T follicular helper cell (primary cell): ENCODE measurements at places on chromosomes 6 and 20.

- DNase-seq: no peak
These were observed 46.1 kb upstream of the CCN6 start for GRCh38 chr6:112007805-112008204.

DNA sequence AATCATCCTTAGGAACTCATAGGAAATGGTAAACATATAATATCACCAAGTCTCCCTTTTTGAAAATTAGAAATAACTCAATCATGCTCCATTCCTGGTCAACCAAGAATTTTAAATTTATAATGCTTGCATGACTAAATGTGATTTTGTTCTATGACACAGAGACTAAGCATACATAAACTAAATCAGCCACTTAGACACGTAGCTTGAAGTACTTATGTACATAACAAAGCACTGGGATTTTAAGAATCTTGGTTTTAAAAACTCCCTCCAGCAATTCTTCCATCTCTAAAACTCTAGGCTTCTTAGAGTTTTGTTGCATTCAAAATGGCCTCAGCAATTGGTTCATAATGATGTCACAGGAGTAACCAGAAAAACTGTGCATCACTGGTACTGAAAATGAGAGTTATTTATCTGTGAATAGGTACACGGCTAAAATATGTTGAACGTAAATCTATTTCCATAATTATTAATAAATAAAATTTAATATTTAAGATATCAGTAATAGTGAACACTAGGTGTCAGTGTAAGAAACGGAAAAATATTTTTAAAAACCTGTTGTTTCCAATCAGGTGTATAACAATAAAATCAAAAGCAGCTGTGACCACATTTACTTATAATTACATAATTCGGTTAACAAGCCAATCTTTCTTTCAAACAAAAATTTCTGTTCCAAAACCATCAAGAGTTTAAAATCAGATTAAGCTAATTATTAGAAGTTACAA is 241.6 kb upstream of the RUNX2 start:
- no peak for DNase-seq

DNA sequence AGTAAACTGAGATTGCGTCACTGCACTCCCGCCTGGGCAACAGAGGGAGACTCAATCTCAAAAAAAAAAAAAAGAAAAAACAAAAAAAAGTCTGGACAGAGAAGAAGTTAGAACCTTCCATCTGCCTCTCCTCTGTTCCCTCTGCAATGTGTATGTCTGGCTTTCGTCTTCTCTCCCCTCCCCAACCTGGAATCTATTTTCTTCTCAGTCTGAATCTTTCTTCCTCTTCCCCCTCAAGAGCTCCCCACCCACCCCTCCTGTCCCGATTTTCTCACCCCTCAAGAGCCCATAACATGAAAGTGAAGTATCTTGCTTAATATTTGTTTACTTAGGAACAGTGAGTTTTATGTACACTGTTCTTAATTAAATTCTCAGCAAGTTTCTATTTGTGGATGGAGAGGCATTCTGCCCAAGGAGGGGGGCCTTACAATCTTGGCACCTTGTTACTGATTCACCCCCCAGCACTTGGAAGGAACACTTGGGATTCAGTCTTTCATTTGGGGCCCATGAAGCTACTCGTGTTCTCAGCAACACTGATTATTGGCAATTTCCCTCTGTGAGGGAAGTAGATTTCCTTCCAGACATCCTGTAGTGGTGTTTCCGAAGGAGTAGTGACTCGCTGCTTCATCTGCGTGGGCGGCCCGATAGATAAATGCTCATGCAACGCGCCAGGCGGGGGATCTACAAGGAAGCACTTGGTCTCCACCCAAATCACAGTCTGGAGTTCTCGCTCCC is 69.3 kb upstream of the SRSF6 start:
- no peak for DNase-seq

GRCh38 chr6:169075211-169075914 is 178.3 kb downstream of the THBS2 start:
- DNase-seq: no peak

DNA sequence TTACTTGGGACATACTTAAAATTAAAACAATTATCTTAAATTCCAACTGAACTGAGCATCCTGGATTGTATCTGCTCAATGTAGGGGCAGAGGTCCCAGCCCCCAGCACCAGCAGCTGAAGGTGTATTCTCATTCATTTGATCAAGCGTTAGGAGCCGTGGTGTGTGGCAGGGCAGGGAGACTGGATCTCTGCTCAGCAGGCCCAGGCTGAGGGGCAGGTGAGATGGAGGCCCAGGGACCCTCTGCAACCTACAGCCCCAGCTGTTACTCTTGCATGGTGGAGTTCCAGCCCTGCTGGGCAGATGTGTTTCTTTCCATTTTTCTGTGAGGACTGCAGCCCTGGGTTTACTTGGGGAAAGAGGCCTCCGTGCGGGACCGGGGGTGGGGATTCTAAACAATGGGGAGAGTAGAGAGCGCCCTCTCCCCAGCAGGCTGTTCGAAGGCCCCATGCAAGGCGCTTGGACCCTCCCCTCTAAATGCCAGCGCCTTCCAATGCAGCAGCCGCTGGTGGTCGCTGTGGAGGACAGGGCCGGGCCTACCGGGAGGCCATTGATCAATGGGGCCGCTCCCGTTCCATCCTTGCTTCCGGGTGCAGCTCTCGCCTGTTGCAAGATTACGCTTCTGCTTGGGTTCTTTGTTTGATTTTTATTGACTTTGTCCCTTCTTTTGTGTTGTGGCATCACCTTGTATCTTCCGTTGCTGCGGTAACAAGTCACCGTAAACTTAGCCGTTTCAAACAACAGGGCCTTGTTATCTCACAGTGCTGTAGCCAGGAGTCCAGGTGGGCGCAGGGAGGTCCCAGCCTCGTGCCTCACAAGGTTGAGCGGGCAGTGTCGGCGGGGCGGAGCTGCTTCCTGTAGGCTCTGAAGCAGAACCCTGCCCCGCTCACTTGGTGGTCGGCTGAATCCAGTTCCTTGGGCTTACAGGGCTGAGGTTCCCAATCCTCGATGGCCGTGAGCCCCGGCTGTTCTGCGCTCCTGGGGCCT is 134.8 kb upstream of the PHACTR3 start:
- no peak for DNase-seq

- DNase-seq: no peak
These were observed 81.6 kb downstream of the NCOA7 start for GRCh38 chr6:125872259-125872921.

- DNase-seq: no peak
These were observed 14.3 kb upstream of the SYNDIG1 start for GRCh38 chr20:24455081-24455480.

DNA sequence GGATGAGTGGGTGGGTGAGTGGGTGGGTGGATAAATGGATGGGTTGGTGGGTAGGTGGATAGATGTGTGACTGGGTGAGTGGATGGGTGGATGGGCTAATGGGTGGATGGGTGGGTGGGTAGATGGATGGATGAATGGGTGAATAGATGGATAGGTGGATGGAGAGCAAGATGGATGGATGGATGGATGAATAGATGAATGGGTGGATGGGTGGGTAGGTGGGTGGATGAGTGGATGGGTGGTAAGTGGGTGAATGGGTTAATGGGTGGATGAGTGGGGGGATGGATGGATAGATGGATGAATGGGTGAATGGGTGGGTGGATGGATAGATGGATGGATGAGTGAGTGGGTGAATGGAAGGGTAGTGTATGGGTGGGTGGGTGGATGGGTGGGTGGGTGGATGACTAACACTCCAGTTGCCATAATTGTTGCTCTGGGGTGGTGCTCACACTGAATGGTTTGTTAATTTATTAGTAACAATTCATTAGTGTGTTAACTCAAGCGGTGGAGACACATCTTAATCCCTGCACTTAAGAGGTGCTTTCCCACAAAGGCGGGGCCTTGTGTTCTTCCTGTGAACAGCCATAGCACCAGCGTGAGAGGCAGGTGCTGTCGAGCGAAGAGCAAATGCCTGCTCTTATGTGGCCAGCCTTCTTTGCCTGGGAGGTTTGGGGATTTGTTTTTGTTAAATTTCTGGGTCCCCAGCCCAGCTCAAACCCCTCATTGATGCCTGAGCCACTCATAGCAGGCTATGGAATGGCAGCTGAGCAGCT is 4.9 kb upstream of the APCDD1L start:
- no peak for DNase-seq

DNA sequence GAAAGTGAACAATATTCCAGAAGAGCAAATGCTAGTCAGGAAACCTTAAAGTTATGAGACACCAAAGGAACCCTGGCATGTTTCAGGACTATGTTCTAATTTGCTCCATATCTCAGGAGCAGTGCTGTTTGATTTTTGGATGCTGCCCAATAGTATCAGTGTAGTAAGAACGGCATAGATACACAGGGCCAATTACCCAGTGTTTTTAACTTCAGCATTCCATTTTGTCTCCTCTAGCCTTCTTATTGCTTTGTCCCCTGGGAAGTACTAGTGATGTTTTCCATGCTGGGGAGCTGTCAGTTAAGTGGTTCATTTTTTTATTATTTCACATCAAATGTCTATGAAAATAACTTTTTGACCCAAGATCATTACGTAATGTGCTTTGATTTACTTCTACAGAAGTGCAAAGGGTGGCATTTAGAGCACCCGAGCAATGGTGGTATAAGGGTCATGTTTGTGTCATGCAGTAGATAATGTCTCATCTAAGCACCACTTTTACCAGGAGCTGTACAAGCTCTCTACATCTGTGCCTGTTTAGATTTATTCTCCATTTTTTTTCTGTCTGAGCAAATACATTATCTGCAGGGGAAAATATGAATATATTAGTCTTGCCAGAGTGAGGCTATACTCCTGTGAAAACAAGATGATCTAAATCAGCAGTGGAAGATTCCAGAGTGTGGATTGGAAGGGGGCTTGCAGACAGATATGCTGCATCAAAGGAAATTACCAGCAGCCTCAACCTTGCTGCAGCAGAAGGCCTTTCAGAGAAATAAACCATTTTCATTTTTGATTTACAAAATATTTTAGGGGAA is 198.8 kb upstream of the OPRM1 start:
- no peak for DNase-seq

DNA sequence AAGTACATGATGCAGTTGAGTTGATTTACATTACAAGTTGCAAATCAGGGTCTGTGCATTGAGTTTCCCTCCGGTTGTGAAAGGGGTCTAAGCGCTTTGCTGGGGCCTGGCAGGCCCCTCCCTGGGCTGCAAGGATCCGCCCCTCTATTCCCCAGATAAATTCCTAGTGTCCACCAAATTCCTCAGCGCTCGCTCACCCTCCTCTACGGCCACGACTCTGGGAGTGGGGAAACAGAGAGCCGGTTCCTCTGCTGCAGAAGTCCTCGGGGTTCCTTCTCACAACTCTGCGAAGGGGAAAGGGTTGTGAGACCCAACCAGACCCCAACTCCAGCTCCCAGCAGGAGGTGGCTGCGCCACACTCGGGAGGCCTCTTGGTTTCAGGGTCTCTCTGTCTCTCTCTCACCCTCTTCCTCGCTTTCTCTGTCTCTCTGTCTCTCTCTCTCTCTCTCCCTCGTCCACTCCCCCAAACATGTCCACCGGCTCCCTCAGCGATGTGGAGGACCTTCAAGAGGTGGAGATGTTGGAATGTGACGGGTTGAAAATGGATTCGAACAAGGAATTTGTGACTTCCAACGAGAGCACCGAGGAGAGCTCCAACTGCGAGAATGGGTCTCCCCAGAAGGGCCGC is at the start of gene TCF21:
TSS of gene TCF21 (plus strand) at position 185 of the 628 bp plus-strand sequence. CDS start at position 470, 285 bp downstream.
- DNase-seq: no peak

GRCh38 chr6:143619824-143620401 is 57.9 kb upstream of the PHACTR2 start:
- DNase-seq: no peak

GRCh38 chr6:17877895-17878440 is 109.5 kb downstream of the KIF13A start:
- DNase-seq: no peak

- no peak for DNase-seq
These were observed 78.0 kb upstream of the NHSL1 start for GRCh38 chr6:138577151-138577915.

- DNase-seq: no peak
These were observed 48.2 kb downstream of the TSHZ2 start for GRCh38 chr20:53020376-53020775.

DNA sequence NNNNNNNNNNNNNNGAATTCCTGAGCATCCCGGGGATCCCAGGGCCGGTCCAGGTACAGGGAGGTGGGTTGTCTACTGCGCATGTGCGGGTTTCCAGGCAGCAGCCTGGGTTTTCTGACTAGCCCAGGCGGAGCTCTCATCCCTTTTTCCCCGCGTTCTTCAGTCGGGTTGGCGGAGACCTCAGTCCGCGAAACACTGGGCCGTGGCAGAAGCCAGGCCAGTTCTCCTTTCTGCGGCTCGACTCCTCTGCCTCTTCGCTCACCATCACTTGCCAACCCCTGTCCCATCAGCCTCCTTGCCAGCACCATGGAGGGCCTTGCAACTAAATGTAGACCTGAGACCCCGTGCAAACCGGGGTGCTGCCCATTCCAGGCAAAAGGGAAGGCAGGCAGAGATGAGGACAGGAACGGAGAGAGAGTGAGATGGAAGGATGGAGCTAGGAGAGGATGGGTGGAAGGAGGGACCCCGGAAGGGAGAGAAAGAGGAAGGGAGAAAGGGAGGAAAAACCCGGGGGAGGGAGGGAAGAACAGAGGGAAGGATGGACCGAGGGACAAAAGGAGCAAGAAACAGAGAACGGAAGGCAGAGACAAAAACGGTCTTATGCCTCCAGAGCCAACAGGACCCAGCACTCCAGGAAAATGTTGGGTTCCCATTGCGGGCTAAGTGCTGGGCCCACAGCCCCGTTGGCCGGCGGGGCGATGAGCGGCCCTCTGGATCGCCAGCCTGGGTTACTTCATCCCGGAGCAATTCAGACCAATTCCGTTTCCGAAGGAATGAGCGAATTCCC is 445.4 kb upstream of the DEFB115 start:
- DNase-seq: no peak

- DNase-seq: no peak
These were observed 14.2 kb downstream of the KATNA1 start for GRCh38 chr6:149634315-149634714.

DNA sequence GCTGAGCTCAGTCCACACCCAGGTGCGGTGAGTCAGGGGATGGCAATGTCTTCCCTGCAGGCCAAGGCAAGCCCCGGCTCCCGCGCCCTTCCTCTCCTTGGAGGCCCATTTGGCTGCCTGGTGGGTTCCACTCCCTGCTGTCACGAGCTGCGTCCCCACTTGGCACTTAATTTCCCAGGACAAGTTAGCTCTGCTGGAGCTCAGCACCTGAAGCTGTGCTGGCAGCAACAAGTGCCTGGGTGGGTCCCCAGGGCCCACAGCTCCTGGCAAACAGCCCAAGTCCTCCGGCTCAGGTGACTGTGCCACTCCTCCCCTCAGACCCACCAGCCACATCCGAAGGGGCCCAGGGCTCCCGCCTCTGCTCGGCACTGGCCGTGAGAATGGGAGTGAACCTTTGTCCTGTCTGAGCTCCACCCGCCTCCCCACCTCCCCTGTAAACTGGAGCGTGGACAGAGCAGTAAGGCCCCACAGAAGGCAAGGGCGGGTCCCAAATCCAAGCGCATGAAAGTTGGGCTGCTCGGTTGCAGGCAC is 16.9 kb downstream of the LAMA5 start:
- DNase-seq: no peak

- DNase-seq: no peak
These were observed 68.5 kb downstream of the PLEKHG1 start for GRCh38 chr6:150667977-150668716.

GRCh38 chr6:114762145-114762544 is 419.3 kb upstream of the HS3ST5 start:
- no peak for DNase-seq
